EL (cell line): ENCODE measurements at places on chromosomes 16 and 17.

DNA sequence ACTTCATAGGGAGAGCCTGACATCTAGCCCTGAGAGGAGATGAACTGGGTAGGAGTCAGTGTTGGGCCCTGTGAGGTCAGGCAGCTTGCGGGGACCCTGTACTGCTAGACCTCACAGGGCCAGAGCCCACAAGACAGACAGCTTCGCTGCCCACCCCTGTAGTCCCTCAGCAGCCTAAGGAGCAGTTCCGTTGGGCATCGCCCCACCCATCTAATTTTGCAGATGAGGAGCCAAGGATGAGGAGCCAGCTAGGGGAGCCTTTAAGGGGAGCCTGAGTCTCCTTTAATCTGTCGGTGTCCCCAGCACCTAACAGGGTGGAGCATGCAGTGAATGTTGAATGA lies 755 bp upstream of the TUFM start:
- DNase-seq, result no peak

DNA sequence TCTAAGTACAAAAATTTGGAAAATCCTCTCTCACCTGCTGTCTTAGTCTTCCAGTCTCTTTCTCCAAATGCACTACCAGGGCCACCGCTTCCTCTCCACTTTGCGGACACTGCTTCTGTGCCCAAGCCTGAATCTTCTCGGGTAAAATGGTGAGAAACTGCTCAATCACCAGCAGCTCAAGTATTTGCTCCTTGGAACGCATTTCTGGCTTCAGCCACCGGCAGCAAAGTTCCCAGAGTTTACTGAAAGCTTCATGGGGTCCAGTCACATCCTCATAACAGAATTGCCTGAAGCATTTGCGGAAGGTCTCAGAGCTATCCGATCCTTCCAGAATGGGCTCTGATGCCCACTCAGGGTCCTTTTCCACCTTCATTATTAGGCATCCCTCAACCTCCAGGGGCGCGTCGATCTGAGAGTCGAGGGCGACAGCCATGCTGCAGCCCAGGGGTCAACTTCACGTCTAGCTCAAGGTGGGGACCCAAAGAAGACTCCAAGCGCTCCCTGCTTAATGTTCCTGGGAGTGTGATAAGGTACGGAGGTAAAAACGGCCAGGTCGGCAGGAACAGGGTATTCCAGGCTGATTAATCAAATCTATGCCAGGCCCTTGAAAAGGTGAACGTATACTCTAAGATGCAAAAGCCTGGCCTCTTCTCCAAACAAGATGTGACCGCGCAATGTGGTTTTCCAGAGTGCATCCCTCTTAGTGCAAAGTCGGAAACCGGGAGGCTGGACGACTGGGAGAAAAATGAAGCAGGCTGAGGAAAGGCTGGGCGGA lies 763 bp downstream of the ZKSCAN2 start:
- DNase-seq, result peak; percentile 31

GRCh38 chr17:70769956-70770355 lies 600.6 kb downstream of the KCNJ2 start:
- DNase-seq, result no peak

DNA sequence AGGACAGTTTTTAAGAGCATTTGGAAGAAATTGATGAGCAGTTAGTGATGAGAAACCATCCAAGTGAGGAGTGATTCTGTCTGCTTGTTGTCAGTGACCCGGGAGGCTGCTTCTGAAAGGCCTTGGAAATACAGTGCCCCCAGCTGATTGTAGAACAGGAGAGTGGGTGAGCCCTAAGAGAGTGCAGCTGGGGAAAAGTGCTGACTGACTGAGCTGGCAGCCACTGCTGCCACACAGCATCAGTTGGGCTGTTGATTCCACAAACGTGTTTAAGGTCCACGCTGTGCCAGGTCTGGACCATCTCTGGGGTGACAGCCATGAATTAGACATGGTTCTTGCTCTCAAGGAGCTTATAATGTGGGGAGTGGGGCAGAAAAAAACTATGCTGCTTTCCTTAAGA lies 18.9 kb downstream of the NUP93 start:
- DNase-seq, result no peak

DNA sequence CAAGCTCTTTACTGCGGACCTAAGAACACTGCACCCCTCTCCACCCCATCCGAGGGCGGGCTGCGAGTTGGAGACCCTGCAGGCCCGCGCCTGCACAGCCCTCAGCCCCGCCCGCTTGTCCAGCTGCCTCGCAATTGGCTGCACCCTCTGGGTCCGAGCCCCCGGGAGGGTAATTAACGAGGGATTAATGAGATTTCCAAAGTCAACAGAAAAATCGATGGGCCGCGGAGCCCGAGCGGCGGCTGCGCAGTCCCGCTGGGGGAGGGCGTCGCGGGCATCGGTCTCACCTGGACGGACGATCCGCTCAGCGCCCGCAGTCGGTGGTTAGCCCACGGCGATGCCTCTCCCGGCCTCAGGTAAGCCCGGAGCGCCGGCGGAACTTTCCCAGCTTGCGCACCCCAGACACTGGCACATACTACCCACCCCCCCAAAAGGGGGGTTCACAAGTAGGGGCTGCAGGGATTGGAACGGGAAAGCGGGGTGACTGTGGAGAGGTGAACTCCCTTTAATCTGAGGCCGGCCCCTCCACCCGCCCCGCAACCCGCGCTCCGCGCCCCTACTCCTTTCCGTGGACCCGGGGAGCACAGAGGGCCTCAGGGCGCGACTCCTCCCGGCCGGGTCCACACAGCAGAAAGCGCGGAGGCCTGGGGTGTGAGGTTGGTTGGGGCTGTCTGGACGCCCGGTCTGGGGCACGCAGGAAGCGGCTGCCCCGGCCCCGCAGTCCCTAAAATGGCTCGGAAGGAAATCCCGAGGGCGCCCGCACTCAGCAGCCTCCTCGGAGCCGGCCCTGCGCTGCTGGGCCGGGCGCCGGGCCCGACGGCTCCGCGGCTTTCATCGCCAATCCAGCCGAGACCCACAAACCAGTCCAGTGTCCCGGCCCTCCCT lies at the start of gene OTOP3:
OTOP3 (plus strand) TSS at position 314 of the 885 bp plus-strand sequence; CDS start at position 338, 24 bp downstream.
- DNase-seq, result no peak

DNA sequence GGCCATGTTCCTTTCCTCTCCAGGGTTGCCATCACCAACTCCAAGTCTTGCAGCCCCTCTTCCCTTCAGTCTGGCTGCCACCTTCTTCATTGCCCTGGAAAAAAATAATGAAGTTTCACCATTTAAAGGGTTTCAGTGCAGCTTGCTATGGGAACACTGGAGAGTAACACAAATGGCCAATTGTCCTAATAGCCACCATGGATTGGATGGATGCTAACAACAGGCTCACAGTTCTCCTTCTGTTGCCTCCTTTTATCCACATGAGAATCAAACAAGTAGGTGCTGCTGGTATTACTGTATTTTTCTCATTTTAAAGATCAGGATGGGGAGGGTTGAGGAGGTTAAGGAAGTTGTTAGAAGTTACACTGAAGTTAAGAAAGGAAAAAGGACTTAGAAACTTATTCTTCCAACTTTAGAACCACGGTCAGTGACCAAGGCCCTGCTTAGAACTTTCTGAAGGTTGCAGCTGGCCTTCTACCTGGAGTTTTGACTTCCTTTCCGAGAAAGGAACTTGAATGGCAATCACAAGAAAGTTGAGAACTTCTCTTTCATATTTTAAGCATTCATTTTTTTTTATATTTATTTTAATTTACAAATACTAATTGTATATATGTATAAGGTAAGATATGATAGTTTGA lies 198.0 kb upstream of the MAF start:
- no peak for DNase-seq

GRCh38 chr16:71658771-71659170 lies 32.8 kb downstream of the MARVELD3 start:
- DNase-seq, result no peak

DNA sequence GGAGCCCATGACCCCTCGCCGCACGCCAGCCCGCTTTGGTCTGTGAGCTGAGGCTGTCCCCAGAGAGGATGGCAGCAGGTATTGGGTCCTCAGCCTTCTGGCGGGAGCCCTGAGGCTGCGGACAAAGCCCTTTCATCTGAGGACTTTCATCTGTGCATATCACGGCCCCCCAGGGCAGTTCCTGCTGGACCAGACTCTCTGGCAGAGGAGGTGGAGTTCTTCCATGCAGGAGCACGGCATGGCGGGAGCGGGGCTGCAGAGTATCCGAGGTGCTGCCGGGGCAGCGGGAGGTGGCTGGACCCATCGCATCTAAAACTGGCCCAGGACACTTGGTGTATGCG lies 18.8 kb downstream of the DHX38 start:
- DNase-seq, result no peak

DNA sequence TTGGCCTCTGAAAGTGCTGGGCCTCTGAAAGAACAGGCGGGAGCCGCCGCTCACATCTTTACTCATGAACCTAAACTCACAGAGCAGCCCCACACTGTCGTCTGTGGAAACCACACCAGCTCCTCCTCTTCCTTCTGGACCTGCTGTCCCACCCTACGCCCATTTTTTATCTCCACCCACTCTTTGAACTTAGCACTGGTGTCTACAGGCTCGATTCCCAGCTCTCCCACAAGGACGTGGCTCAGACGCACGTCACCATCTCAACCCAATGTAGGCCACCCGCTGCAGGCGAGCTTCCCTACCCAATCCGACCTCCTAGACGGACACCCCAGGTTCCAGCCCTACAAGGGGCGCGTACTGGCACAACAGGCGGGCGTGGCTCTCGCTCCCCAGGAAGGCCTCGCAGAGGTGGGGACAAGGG lies 62.2 kb downstream of the NXN start:
- DNase-seq, result peak; percentile 25

GRCh38 chr17:2452216-2452750 lies 51.4 kb upstream of the MNT start:
- no peak for DNase-seq

DNA sequence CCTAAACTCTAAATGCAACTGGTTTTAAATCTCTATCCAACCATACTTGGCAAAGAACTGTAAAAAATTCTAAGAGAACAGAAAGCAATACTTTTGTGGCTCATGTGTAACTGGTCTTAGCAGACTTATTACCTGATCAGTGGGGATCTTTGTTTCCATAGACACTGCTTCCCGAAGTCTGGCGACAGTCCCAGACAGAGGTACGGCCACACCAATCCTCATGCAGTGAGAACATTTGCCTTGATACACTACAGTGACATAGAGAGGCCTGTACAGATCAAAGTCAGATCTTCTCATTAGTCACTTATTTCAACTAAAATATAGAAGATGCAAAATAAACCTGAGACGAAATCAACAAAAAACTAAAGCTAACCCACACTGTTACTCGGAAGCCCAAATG lies 43.9 kb downstream of the USP31 start:
- DNase-seq, result no peak

DNA sequence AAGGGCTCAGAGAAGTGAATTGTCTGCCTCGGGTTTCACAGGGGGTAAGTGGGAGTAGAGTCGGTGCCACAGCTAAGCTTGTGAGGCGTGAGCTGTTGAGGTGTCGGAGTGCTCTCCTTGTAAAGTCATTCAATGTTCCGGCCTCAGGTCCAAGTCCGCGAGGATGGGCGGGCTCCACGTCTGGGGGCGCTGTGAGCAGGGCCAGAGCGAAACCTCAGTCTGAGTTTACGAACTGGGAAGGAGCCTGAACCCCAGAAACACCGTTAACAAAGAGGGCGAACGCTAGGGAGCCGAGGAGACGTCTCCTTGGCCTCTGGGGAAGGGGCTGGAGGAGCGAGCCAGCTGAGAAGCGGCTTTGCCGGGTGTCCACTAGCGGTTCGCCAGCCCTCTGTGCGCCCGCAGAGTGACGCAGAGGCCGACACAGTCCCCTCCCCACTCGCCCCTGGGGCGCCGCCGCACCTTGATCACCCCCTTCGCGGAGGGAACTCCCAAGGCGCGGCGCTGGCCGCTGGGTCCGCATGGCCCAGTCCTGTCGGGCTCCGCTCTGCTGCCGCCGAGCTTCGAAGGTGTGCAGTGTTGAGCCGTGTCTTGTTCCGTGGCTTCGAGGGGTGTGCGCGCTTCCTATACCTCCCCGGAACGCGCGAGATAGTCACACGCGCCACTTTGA lies 4.9 kb downstream of the IRX3 start:
- DNase-seq, result no peak

DNA sequence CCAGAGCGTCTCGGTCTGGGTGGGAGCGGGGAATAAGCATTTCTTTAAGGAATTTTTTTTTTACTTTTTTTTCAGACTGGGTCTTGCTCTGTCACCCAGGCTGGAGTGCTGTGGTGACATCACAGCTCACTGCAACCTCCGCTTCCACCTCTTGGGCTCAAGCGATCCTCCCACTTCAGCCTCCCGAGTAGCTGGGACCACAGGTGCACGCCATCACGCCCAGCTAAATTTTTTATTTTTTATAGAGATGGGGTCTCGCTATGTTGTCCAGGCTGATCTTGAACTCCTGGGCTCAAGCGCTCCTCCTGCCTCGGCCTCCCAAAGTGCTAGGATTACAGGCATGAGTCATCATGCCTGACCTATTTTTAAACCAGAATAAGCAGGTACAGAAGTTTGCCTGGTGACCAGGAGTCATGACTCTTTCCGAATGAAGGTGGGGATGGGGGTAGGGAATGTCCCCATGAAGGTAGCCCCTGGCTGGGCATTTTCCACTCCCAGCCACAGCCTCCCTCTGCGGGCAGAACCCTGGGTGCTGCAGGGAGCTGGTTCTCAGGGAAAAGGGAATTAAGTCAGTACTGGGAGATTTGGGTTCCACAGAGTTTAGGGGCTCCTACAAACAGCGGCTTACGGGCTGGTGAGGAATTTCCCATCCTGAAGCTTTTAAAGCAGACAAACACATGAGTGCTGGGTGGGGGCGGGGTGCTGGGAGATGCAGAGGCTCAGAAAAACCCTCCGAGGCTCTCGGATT lies 48.3 kb downstream of the TBC1D16 start:
- DNase-seq, result no peak

DNA sequence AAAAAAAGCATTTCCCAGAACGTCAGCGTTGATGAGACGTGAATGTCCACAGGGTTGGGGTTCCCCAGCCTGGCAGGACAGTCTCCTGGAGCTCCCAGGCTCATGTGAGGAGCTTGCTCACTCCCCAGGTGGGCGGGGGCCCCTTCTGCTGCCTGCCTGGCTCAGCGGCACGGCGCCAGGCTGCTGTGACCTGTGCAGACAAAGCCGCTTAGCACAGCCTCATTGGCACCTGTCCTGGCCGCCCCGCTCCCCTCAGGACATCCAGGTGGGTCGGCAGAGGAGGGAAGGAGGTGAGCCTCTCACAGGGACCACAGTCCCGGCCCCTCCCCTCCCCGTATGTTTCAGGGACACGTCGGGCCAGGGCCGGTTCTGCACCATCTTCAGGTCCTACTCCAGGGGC lies 12.9 kb upstream of the WFIKKN1 start:
- DNase-seq, result no peak
